ENCODE measurements at places on chromosomes 1 and 21. TPM values are rescaled to one million over a fixed set of nuclear protein-coding genes. Genes with fewer than 3 reads are reported as not detected.

DNA sequence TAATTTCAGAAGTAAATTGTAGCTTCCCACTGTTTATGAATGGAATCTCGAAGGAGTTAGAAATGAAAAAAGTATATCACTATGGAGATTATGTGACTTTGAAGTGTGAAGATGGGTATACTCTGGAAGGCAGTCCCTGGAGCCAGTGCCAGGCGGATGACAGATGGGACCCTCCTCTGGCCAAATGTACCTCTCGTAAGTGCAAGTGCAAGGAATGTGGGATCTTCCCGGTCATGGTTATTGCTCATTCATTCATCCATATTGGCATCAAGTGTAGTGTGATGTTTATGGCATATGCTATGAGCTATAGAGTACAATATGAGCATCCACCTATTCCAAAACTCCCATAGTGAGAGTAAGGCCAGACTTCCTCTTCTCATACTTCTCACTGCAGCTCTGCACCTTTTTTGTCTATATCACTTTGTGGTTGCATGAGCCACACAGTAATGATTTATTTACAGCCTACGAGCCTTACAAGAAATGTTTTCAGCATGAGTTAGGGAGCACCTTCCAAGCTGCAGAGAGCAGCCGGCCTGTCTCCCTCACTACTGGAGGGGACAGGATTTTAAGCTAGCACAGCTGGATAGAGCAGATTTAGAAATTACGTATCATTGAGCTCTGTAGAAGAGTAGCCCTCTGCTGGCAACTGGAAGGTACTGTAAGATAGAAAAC is 24.9 kb upstream of the CR1L start:
- no peaks in the 10 kb centered on the region for H3K4me1 ChIP-seq
- no peaks in the 10 kb centered on the region for H3K27me3 ChIP-seq
- no peak overlapping the region for H3K27ac ChIP-seq
- no peak for DNase-seq

DNA sequence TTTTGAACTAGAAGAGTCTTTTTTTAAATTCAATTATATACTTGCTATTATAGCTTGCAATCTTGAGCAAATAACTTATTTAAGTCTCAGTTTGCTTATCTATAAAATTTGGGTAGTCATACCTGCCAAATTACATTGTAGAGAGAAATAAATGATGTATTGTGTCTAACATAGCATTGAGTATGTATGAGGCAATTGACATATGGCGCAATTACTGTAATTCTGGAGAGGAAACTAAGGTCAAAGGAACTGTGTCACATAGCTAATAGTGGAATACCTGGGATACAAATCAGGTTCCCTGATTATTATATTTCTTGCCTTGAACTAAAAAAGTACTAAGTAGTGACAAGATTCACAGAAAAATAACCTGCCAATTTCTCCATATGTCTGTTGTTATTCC is 302.5 kb downstream of the PDE4B start:
- H3K36me3 ChIP-seq: no peaks in the 10 kb centered on the region
- no peak overlapping the region for H3K4me3 ChIP-seq
- H3K27ac ChIP-seq: no peak overlapping the region
- DNase-seq: no peak
- no peaks in the 10 kb centered on the region for H3K27me3 ChIP-seq

- no peaks in the 10 kb centered on the region for H3K27me3 ChIP-seq
- no peak overlapping the region for H3K4me3 ChIP-seq
- H3K27ac ChIP-seq: no peak overlapping the region
- no peak for DNase-seq
These were observed 31.9 kb downstream of the PDC start for GRCh38 chr1:186429017-186429416.

The SYT14 gene
- total RNA-seq: not detected

The OR2T10 gene
- total RNA-seq: not detected

DNA sequence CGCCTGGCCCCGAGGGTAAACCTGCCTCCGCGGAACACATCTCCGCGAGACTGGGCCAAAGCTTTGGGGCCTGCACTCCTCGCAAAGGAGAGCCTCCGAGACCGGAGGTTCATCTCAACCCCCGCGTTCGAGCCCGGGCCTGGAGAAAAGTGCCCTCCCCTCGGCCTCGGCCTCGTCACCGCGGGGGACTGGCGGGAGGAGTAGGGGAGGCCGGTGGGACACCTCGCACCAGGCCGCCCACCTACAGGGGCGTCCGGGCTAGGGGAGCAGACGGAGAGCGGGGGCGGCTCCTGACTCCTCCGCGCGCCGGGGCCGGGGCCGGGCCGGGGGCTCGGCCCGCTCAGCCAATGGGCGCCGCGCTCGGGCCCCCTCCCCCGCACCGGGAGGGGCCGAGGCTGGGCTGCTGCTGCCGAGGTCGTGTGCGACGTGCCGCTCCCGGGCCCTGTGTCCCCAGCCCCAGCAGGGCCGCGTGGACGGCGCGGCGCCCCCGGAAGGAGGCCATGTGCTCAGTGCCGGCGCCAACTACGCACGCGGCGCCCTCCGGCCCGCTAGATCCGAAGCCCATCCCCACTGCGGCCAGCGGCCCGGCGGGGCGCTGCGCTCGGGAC is 684 bp downstream of the SLC2A1 start:
- H3K4me3 ChIP-seq: peak overlapping the region; percentile 89
- peaks cover 14% of the 10 kb centered on the region for H3K36me3 ChIP-seq
- H3K27me3 ChIP-seq: no peaks in the 10 kb centered on the region
- DNase-seq: peak; percentile 42

DNA sequence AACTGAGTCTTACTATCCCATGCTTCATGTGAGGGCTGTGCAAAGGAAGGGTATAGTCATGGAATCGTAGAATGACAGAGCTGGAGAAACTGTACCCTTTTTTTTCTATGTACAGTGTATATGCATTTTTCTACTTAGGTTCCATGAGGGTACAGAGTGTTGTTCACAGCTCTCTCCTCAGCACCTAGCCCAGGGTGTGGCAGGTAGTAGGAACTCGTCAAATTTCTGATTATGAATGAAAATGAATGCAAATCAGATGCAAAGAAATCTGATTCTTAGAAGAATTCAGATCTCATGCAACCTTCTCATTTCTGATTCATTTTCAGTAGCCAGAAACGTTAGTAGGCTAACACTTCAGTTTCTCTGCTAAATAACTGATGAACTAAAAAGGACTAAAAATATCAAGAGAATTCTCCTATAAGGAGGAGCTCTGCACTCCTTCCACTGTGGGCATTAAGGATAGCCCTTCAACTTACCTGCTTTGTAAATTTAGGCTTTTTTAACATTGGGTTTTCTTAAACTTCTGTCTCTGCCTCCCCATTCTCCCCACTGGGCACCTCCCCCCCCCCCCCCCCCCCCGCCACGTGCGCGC is 18.0 kb upstream of the HHAT start:
- no peaks in the 10 kb centered on the region for H3K36me3 ChIP-seq
- no peak for DNase-seq
- peaks cover 12% of the 10 kb centered on the region for H3K27me3 ChIP-seq

DNA sequence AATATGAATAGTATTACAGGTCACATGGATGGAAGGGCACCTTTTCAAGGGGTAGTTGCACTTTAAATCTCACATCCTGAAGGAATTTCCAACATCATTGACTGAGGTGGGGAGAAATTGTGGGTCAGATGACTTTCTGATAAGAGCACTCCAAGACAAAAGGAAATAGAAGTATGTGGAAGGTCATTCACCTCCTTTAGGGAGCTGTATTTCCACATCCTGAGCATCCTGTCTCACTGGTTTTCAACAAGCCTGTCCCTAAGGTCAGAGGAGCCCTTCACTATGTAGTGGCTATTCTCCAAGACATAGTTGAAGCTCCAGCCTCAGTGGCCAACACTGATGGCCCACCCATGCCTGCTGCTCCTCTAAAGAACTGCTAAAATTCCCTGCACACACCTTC is 76.5 kb downstream of the ATP1A1 start:
- no peak overlapping the region for H3K27ac ChIP-seq
- no peaks in the 10 kb centered on the region for H3K27me3 ChIP-seq
- DNase-seq: no peak
- H3K4me3 ChIP-seq: no peak overlapping the region

DNA sequence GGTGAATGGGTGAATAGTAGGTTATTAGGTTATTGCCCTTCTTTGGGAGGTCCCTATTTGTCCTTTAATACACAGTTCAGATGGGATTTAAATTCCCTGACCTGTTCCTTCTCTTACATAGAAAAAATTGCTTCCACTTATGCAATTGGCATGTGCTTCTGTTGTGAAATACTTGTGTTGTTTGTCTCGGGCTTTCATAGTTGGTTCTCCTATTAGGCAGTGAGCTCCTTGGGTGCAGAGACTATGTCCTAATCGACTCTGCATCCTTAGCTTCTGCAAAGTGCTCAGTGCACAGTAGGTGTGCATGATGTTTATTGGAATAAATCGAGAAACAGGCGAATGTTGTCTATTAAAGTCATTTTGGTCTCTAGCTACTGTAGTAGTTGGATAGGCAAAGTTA is 1.3 kb upstream of the PDE4B start:
- no peaks in the 10 kb centered on the region for H3K4me1 ChIP-seq
- no peak overlapping the region for H3K27ac ChIP-seq
- H3K4me3 ChIP-seq: no peak overlapping the region
- H3K27me3 ChIP-seq: peaks cover 14% of the 10 kb centered on the region
- DNase-seq: peak; percentile 11

GRCh38 chr1:85573322-85573721 is 7.2 kb upstream of the CCN1 start:
- H3K4me1 ChIP-seq: peaks cover 14% of the 10 kb centered on the region
- H3K27me3 ChIP-seq: peaks cover 64% of the 10 kb centered on the region

DNA sequence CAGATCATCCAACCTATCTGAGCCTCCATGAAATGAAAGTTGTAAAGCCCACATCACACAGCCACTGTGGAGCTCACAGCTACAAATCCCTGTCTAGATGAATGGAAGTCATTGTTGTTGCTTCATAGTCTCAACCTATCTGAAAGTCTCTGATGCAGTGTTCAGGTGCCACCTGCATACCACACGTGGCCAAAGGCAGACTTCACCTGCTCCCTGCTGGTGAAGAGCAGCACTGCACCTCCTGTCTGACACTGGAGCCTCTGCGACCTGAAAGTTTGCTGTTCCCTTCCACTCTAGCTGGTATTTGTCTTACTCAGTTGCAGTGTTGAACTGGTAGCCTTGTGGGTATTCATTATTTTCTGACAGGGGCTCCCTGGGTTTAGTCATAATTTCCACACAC is 18.4 kb downstream of the LORICRIN start:
- no peaks in the 10 kb centered on the region for H3K4me1 ChIP-seq
- peak; percentile 26 for DNase-seq
- no peak overlapping the region for H3K27ac ChIP-seq
- H3K27me3 ChIP-seq: peaks cover 4% of the 10 kb centered on the region
- no peak overlapping the region for H3K4me3 ChIP-seq
